ENCODE measurements at places on chromosomes 5 and 9.

DNA sequence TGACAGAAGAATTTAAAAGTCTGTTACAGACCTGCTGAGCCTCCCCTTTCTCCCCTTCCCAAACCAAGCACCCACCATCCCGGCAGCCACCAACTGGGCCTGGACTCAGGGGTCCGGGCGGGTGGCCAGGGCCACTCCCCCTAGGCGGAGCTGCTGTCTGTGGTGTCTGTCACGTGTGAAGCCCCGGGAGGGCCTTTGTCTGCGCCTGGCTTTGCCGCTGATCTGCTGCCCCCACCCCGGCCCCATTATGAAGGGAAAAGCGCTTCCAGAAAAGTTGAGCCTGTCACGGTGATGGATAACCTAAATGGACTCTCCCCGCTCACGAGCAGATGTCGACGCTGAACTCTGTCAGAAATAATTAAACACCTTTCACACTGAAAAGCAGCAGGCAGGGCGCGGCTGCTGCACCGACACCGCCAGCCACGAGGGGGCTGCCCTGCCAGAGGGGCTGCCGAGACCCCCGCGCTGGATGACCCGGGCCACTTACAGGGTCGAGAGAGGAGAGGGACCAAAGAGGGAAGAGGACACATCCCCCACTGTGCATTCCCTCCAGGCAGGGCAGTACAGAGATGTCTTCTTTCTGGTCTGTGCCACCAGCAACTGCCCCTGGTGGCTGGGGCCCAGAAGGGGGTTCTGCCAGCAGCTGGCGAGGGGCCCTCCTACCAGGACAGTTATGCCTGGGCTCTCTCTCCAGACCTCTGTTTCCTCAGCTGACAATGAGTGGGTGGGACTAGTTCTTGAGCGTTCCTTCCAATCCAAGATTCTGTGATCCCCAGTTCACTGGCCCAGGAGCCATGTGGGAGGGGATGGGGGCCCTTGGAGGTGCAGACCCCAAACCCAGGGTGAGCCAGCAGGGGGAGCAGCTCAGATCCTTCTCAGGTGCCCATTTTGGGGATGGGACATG lies 36.0 kb upstream of the BARHL1 start:
- peak; percentile 56 for DNase-seq

DNA sequence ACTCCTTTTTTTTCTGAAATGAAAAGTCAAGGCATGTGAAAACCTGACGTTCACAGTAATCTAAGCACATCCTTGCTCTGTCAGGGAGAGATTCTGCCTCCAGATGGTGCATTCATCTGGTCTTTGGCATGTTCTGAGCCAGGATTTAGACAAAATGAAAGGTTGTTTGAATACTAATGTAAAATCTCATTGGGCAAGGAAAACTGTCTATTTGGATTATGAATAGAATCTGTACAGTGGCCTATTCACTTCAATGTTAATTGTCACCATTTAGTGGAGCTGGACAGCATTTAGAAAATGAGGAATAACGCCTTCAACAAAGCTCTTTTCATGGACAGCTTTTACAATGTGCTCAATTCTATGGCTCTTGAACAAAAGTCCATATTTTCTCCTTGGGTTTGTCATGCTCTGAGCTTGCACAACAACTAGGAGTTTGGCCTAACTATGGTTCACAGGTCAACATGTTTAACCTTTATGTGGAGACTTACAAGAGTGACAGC lies 28.9 kb downstream of the ARHGEF28 start:
- DNase-seq = peak; percentile 76

DNA sequence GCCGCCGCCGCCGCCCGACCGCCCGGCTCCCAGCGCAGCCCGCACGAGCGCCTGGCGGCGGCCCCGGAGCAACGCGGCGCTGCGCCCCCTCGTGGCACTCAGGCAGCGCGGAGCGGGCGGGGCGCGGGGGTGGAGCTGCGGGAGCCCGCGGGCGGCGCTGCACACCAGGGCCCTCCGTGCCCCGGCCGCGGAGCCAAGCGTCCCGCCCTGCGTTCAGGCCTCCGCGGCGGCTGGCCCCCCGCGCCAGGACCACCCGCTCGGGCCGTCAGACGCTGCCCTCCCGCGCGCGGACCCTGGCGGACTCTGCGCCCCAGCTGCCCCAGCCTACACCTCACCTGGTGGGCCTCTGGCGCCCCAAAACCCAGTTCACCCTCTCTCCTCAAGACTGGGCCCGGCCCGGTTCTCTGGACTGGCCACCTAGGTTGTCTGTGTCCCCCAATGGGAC lies at the start of gene RASGEF1C:
Gene RASGEF1C, minus strand, starts transcription at position 75 of the 445 bp plus-strand sequence. CDS start 71,159 bp downstream, outside the sequence.
- peak; percentile 75 for DNase-seq

DNA sequence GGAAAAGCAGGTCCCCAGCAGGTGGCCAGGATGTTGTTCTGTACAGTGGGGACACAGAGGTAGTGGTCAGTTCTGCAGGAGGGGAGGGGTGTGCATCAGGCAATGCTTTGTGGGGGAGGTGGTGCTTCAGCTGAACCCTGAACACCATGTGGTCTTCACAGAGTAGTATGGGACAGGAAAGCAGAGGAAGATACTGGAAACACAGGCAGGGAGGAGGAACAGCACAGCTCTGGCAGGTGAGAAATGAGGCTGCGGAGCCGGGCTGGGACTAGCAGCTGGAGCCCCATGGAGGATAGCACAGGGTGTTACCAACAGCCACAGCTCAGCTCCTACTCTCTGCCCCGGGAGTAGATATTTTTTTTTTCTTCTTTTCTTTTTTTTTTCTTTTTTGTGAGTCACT lies 161.5 kb downstream of the ENTREP1 start:
- DNase-seq = no peak

- DNase-seq = no peak
Observed at GRCh38 chr9:129852579-129852978, 17.3 kb downstream of the USP20 start.

DNA sequence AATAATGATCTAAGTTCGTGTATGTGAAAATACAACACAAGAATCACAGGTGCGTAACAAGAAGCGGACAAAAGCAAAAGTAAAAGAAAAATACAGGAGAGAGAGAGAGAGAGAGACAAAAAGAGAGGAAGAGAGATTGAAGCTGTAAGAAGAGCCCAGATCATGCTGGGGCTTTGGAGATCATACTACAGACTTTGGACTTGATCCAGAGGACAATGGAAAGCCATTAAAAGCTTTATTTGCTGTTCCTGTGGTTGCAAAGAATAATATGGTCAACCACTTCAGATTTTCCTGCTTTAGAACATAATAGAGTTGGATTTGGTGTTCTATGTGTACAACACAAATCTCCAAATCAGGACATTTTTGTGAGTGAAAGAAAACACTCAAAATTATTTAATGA lies 561.4 kb downstream of the CAAP1 start:
- no peak for DNase-seq

DNA sequence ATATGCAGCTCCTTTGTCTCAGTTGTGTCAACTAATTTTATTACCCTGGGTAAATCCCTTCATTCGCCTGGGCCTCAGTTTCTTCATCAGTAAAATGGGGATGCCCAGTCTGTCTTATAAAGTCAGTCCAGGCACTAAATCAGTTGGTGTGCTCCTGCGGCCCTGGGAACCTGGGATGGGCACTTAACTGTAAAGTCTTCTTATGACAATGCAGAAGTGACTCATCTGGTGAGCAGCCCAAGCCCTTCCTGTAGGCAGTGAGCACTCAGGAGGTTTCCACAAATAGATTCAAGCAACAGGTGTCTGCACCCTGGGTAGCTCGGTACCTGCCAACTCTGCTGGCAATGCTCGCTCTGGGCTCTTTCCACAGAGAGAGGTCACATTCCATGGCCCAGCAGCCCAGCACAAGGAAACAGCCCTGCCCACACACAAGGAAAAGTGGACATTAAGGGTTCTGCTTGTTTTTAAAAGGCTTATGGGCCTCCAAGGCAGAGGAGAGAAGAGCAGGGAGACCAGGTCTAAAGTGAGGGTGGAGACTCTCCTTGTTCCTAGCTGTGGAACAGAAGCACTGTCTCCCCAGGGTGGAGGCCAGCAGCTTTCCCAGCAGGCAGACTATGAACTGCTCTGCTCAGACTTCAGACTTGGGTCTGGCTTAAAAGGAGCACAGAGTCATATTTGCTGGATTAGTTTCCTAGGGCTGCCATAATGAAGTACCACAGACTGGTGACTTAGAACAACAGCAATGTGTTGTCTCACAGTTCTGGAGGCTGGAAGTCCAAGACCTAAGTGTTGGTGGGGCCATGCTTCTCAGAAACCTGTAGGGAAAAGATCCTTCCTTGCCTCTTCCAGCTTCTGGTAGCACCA lies 89.7 kb upstream of the ADRA1B start:
- DNase-seq = no peak

DNA sequence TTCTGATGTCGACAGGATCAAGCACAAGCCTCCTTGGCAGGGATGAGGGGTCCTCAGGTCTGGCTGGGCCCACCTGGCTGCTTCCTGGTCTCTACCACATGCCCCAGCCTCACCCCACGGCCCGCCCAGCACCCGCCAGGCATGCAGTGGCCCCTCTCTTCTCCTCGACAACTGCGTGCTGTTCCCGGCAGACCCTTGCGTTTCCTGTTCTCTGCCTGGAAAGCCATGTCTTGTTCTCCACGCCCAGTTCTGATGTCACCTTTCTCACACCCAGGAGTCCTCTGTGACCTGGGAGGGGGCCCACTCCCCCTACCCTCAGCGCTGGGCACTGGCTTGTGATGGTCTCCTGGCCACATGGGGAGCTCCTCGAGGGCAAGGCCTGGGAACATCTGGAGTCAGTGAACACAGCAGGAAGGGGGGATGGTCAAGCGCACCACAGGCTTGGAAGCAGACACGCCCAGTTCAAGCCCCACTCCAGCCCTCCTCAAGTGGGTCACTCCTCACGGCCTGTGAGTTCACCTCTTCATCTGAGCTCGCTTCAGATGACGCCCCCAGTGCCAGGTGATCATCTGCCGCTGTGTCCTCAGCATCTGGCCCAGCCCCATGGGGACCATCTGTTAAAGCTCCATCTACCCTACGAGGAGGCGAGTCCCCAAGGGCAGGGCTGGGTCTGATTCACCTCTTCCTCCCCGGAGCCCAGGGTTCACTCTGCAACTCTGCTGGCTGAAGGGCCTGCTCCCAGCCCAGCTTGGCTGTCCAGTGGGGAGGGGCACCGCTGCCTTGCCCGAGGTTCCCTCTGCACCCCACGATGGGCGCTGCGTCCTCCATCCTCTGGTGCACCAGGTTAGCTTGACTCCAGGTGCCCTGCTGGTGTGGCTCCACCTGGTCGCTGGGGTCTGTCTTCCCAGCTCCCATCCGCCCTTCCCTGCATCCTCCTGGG lies 133.2 kb upstream of the PHYKPL start:
- no peak for DNase-seq

DNA sequence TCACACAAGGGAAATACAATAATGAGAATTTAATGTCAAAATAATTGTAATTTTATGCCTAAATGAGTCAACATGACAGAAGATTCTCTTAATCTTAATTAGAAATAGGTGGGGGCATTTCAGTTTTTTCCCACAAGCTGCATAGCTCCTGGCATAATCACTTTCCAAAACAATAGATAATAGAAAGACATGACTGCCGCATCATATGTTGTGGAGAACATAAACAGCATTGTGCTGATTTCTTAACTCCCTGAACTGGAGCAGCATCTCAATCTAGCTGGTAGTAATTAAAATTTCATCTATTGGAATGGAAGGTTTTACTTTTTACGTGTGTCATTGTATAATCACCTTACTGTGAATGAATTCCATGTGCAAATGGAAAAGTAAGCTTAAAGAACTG lies 112.1 kb downstream of the ST8SIA4 start:
- no peak for DNase-seq

- no peak for DNase-seq
Observed at GRCh38 chr5:178580271-178580955, 9.8 kb downstream of the COL23A1 start.

DNA sequence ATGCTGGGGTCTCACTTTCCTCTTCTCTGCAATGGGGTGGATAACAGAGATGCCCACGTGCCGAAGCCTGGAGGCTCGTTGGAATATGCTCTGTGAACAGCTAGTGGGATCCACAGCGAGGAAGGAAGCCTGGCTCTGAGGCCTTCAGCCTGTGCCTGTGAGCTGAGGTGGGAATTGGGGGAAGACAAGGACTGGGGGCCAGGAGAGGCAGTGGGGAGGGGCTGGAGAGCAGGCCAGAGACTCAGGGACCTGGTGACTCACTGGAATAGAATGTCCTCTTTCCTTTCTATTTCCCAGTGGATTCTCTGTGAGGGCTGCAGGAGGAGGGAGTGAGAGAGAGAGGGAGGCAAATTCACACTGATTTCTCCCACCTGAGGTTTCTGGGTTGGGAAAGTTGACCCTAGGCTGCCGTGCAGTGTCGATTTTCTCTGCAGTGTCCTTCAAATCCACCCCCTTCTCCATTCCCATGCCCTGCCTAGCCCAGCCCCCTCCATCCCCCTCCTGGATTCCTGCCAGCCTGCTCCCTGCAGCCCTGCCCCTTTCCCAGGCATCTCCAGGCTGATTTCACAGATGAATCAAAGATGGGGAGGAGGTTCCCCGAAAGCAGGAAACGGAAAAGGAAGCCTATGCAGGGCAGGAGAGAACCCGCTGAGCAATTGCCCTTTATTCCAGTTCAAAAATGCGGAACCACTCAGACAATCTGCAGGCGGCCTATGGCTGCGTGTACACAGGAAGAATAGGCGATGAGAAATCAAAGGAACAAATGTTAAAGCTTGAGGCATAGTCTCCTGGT lies 1.4 kb upstream of the SPAAR start:
- DNase-seq = peak; percentile 73

DNA sequence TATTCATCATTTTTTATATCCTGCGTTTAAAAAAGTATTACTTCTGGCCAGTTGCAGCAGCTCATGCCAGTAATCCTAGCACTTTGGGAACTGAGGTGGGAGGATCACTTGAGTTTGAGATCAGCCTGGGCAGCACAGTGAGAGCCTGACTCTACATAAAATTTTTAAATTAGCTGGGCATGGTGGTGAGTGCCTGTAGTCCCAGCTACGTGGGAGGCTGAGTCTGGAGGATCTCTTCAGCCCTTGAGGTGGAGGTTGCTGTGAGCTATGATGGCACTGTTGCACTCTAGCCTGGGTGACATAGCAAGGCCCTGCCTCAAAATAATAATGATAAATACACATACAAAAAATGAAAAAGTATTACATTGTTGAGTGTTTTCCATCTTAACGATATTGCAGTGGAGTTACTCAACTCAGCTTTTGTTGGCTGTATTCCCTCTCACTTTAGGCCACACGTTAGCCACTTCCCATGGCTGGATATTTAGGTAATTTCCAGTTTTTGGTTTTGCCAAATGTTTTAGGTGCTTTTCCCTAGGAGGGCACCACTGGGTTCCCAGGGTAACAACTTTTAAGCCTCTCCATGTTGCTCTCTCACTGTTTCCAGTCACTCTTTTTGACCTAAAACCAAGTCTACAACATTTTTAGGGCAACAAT lies 20.6 kb downstream of the SHB start:
- no peak for DNase-seq

- no peak for DNase-seq
Observed at GRCh38 chr5:54785729-54786591, 199.4 kb downstream of the ESM1 start.

DNA sequence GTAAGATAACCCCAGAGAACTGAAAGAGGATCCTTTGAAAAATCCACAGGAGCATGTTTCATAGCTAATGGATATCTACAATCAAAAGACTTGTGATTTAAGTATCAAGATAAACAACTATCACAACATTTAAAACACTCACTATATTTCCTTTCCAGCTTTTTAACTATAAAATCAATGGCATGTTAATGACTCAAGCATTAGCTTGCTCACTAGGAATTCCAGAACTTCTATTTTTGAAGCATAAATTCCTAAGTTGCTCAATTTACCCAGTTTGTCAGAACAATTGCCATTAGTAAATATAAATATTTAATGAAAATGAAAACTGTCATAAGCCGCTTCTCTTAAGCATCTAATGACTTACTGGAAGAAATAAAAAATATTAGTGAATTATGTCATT lies 355.3 kb downstream of the PRELID2 start:
- no peak for DNase-seq

GRCh38 chr5:16784843-16785791 lies 151.0 kb downstream of the MYO10 start:
- no peak for DNase-seq

GRCh38 chr9:4519604-4520003 lies 29.3 kb downstream of the SLC1A1 start:
- no peak for DNase-seq
